ENCODE measurements at places on chromosomes 11 and 22.

DNA sequence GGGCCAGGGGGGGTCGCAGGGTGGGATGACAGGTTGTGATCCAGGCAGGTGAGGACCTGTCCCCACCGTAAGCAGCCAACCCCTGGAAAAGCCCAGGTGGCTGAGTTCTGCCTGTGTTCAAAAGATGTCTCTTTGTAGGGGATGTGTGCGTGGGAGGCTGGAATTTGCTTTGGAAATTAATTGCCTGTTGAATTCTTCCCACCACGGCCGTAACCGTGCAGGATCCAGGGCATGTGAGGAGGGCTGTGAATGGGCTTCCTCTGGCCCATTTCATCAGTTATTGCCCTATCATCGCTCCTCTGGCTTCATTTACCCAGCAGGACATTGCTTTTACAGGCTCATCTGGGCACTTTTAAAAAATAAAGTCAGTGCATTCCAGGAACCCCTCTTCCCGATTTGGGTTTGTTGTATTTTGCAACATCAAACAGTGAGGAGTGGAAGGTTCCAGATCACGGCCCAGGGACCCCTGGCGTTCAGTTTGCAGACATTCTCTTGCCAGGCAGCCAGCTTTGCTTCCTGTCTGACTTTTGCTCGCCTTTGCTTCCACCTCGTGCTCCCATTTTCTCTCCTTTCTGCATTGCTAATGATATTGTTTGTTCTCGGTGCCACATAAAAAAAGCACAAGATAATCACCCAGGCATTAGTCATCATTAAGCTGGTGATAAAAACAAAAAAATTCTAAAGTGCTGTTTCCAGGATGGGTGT lies 1306.6 kb downstream of the BRD1 start:
- DNase-seq: no peak

DNA sequence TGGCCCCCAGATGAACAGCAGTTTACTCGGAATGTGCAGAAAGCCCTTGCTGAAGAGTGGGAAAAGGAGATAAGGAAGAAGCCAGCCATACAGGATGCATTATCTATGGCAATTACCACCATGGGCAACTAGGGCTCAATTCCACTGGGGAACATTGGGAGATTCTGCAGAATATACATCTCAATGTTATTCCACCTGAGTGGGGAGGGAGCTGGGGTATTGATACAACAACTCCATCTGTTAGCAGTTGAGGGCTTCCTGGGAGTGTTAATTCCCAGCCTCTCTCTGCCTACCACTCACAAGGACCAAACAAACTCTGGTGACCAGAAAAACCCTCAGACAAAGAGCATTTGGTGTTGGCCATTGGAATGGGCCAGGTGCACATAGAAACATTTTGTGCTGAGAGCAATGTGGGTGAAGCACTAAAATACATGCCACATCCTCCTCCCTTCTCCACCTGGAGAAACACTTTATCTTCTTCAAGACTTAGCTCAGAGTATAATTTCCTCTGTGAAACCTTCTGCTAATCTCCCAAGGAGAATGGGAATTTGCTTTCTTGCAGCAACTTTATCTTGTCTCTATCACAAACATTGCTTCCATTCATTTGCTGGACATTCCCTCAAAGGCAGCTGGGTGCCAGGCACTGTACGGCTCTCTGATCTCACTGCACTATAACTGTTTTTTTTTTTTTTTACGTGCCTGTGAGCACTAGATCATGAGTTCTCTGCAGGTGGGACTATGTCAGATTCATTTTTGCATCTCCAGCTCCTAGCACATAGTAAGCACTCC lies 292.2 kb downstream of the MN1 start:
- DNase-seq: no peak

- DNase-seq: no peak
Measured at GRCh38 chr11:36165621-36166397, 123.4 kb downstream of the COMMD9 start.

- DNase-seq: no peak
Measured at GRCh38 chr11:123457187-123457770, 27.2 kb downstream of the GRAMD1B start.

GRCh38 chr11:57905439-57905838 lies 118.2 kb upstream of the OR9Q1 start:
- no peak for DNase-seq

- DNase-seq: no peak
Measured at GRCh38 chr11:127056338-127056971, 55.9 kb upstream of the KIRREL3 start.

DNA sequence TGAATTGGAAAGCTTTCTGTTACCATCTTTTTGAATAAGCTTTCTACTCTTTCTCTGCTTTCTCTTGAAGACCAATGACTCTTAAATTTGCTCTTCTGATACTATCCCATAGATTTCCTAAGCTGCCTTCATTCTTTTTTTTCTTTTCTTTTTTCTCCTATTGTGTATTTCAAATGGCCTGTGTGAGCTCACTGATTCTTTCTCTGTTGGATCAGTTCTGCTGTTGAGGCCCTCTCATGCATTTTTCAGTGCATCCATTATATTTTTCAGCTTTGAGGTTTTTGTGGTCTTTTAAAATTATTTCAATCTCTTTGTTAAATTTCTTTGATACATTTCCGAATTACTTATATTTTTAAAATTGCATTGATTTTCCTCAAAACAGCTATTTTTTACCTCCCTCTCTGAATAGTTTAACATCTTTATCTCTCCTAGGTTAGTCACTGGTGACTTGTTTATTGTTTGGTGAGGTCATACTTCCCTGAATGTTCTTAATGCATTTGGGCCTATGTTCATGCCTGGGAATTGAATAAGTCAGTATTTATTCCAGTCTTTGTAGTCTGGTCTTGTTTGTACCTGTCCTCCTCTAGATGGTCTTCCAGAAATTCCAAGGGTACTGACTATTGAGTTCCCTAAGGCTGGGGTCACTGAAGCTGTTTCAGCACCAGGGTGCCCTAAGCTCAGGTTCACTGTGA lies 110.6 kb upstream of the SERPIND1 start:
- DNase-seq: no peak
